Activated T-cell treated with anti-CD3 and anti-CD28 coated beads, Interleukin-2, amount 50 U/mL, for 4 hours (primary cell): ENCODE measurements at places on chromosomes 11 and 22.

DNA sequence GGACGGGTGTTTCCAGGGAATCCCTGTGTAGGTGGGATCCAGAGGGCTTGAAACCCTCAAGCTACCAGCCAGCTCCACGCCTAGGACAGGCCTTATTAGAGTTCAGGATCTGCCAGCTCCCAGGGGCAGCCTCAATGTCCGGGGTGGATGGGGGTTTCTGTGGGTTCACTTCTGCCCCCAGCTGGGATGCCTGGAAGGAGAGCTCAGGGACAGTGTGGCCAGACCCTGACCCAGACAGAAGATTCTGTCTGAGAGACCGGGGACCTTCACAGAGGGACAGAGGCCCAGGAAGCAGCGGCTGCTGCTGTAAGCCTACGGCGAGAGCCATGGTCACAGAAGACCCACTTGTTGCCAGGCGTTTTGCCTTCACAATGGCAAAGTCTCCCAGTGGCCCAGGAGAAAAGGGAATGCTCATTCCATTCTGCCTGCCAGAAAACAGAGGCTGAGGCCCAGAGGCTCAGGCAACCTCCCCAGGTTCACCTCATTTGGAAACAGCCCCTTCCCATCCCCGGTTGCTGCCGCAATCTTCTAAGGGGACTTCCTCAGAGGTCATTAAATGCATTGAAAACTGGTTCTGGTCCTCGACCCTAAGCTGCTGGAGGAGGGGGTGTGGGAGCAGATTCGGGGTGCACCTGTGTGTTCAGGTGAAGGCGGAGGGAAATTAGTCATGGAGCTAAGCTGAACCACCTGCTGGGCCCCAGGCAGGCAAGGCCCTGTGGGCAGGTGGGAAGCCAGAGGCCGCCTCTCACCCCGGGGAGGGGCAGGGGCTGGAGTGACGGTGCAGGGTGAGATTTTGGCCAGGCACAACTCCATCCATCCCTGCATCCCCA lies 4.9 kb upstream of the KRTAP5-6 start:
- DNase-seq: no peak

GRCh38 chr11:111324277-111324720 lies 26.0 kb downstream of the POU2AF3 start:
- DNase-seq: no peak

- no peak for DNase-seq
These were observed 54.1 kb upstream of the B3GAT1 start for GRCh38 chr11:134466156-134466555.

GRCh38 chr11:134565343-134565891 lies 153.4 kb upstream of the B3GAT1 start:
- no peak for DNase-seq

GRCh38 chr22:28002181-28002700 lies 83.2 kb upstream of the PITPNB start:
- no peak for DNase-seq

GRCh38 chr11:110691926-110692325 lies 20.3 kb downstream of the ARHGAP20 start:
- DNase-seq: no peak

DNA sequence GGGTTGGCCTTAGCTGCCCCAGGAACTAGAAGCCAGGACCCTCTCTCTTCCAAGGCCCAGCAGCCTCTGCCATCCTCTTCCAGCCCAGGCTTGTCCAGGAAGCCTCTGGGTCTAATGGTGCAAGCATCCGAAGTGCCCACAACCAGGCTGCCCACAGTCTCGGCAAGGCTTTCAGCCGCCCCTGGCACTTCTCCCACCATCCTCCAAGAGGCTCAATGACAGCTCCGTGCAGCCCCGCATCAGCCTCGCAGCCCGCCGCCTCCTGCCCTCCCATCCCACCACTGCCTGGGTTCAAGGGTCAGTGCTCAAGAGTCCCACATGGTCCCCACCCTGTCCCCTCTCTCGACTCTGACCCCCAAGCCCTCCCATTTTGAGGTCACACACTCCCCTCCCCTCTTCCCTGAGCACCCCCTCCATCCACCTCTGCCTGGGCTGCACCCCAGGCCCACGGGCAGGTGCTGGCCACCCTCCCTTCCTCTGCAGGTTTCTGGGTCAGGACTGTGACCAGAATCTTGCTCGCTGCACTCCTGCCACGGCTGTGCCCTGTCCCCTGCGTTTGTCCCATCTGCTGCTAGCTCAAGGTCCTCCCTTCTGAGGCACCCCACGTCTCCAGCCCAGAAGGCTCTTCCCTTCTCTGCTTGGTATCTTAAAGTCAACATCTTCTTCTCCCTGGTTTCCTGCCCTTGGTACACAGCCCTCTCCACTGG lies 17.2 kb downstream of the IFITM10 start:
- DNase-seq: no peak

DNA sequence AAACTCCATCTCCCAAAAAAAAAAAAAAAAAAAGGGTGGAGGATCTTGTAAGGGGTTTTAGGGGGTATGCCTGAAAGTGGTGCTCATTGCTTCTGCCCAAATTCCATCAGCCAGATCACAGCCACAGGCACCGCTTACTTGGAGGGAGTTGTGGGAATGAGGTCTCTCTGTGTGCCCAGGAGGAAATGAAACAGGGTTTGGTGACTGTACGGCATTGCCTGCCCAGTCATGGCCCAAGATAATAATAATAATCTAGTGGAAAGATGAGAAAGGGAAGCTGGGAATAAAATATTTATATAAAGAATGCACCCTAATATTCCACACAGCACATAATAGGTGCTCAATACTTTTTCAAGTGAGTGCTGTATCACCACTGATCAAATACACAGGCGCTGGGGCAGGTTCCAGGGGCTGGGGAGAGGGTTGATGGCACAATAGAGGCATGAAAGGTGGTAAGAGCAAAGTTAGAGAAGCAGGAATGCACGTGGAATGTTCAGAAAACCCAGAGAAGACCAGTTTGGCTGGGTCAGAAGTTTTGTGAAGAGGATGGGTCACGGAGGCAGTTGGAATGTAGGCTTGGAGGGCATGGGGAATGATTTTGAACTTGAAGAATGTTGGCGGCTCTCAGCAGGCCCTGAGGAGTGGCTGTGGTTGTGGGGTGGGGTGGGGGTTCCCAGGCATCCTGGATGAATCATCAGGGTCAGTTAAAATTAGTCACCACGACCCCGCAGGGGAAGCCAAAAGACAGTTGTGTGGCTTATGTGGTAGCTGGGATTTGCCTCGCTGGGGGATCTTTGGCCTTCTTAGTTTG lies 12.5 kb upstream of the MB start:
- DNase-seq: peak; percentile 36

GRCh38 chr11:57641011-57641807 lies 8.5 kb downstream of the YPEL4 start:
- DNase-seq: no peak

- DNase-seq: no peak
These were observed 1213.3 kb upstream of the RAG2 start for GRCh38 chr11:37811349-37811748.

DNA sequence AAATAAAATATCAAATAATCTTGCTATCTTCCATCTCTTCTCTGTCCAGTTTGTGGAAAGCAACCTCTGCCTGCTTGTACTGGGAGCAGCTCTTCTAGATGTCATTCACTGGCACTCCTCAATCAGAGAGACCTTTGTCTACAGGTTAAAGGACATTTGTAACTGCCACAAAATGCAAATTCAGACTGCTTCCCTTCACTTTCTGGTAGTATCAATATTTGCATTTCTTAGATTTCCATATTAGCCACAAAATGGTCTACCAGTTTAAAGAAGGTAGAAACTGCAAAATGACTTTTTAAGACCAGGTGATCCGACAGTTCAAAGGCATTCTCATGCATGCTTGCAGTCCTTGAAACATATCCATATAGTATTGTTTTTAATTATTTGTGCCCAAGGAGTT lies 51.7 kb upstream of the RCN1 start:
- no peak for DNase-seq

- DNase-seq: no peak
These were observed 332.4 kb downstream of the ETS1 start for GRCh38 chr11:128254941-128255340.

- DNase-seq: no peak
These were observed 140.4 kb upstream of the TBCEL start for GRCh38 chr11:120883404-120884080.

GRCh38 chr11:74689666-74690065 lies 41.6 kb downstream of the CHRDL2 start:
- no peak for DNase-seq

- DNase-seq: no peak
These were observed 165.8 kb downstream of the BUD13 start for GRCh38 chr11:116607027-116607426.

DNA sequence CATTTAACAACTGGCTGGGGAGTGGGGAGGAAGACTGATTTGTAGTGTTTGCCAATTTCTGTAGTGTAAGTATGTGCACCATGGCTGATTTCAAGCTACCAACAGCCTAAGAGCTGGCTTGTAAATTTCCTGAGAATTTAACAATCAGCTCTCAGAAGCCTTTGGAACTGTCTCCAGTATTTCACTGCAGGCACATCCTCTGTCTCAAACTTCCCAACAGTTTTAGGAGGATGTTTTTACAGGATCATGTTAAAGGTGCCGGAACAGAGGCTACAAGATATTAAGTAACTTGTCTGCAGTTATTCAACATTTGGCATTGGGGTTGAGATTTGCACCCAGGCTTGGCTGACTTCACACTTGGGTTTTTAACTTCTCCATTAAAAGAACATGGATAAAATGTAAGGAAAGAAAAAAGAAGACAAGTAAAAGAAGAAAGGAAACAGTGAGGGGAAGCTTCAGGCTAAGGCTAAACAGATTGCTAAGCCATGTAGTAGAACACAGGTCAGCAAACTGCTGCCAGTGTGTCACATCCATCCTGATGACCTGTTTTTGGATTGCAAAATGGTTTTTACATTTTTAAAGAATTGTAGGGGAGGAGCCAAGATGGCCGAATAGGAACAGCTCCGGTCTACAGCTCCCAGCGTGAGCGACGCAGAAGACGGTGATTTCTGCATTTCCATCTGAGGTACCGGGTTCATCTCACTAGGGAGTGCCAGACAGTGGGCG lies 204.8 kb upstream of the SESN3 start:
- no peak for DNase-seq

DNA sequence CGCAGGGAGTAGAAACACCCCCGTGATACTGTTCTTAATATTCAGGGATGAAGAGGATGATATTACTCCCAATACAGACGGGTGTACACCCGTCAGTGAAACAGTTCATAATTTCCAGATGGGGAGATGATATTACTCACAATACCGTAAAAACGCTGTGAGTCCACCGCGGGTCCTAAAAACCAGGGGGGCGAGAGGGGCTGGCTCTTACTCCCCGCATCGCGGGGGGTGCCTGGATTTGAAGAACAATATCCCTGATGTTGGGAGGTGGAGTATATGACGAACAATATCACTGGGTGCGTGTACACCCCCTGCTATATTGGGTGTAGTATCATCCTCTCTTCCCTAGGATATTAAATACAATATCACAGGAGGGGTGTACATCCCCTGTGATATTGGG lies 20.5 kb upstream of the APOL5 start:
- DNase-seq: no peak

DNA sequence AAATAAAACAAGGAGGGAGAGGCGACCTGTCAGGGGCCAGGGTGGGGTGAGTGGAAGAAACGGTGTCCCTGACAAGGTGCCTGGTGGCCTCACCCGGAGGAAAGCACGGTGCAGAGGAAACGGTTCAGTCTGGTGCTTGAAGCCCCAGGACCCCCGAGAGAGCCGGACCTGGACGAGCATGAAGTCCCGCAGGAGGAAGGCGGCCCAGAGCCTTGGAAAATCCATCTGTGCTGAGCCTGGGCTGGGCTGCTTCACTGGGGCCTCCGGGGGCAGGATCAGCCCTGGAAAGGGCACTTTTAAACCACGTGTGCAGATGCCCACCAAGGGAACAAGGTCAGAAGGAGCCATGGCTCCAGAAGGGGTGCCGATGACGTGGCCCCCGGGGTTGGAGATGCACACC lies 467.3 kb downstream of the OPCML start:
- DNase-seq: no peak

DNA sequence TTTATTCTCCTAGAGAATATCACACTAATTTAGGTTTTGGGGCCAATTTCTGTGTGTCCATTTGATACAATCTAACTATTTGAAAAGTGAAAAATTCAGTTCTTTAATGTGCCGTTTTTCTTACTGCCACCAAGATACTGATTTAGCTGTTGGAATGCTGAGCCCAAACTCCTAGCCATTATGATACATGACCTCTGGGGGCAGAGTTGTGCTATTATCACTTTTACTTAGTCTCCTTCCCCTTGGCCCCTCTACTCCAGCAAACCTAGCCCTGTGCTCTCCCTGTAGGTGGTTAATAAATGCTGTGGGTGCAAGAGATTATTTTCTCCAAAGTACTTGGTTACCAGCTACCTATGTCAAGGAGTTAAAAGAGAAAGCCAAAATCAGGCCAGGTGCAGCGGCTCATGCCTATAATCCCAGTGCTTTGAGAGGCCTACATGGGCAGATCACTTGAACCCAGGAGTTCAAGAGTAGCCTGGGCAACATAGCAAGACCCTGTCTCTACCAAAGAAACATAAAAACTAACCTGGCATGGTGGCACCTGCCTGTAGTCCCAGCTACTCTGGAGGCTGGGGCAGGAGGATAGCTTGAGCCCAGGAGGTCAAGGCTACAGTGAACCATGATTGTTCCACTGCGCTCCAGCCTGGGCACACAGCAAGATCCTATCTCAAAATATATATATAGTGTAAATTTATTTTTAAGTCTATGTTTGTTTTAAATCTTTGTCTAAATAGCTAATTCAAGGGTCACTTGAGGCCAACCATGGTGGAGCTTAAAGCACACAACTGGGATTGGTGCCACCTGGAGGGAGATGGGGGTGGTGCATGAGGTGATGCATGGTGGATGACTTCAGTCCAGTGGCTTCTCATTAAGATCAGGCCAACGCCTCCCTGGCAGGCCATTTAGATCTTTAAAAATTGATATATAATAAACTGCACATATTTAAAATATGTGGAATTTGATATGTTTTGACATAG lies 193.2 kb upstream of the PLET1 start:
- peak; percentile 34 for DNase-seq

- no peak for DNase-seq
These were observed 71.9 kb upstream of the PPARA start for GRCh38 chr22:46078241-46079092.

DNA sequence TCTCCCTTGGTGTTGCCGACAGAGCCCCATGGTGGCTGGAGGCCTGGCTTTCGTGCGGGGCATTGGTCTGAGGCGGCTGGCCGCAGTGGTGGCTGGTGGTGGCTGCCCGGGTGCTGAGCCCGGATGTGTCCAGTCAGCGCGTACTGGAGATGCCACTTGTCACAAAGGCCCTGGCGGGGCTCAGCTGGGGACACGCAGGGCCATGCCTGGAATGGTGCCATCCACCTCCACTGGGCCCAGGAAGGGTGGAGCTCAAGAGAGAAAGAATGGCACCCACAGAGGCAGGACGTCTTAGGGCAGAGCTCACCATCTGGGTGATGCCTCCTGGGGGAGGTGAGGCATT lies 92.5 kb downstream of the CEP164 start:
- DNase-seq: peak; percentile 3

DNA sequence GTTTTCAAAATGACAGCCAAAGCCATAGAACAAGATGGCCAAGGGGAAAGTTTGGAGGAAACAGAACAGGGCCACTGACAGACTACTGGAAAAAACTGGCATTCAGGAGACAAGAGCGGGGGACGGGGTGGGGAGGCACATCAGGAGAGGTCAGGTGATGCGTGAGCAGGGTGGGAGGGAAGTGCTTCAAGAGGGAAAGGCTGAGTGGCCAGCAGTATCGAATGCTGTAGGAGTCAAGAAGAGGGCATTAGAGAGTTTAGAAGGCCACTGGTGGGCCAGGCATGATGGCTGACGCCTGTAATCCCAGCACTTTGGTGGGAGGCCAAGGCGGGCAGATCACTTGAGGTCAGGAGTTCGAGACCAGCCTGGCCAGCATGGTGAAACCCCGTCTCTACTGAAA lies 8.2 kb downstream of the GTPBP1 start:
- no peak for DNase-seq
